ENCODE measurements at places on chromosomes 5 and 9. TPM values are rescaled to one million over a fixed set of nuclear protein-coding genes. Genes with fewer than 3 reads are reported as not detected.

Gene DENND4C
- 147 TPM for total RNA-seq

- no peak for DNase-seq
These were observed 7.6 kb downstream of the PTGER4 start for GRCh38 chr5:40687321-40687720.

Gene HAPLN1
- total RNA-seq = 1.3 TPM

Gene SLC27A4
- 23.5 TPM for total RNA-seq

Gene NR5A1
- not detected for total RNA-seq

Gene HINT1
- 152 TPM for total RNA-seq

Gene C9orf50
- total RNA-seq = not detected

Gene PCDHAC1
- total RNA-seq = 0.16 TPM

GRCh38 chr5:172906436-172906835 is 52.8 kb upstream of the RPL26L1 start:
- peak; percentile 83 for DNase-seq

DNA sequence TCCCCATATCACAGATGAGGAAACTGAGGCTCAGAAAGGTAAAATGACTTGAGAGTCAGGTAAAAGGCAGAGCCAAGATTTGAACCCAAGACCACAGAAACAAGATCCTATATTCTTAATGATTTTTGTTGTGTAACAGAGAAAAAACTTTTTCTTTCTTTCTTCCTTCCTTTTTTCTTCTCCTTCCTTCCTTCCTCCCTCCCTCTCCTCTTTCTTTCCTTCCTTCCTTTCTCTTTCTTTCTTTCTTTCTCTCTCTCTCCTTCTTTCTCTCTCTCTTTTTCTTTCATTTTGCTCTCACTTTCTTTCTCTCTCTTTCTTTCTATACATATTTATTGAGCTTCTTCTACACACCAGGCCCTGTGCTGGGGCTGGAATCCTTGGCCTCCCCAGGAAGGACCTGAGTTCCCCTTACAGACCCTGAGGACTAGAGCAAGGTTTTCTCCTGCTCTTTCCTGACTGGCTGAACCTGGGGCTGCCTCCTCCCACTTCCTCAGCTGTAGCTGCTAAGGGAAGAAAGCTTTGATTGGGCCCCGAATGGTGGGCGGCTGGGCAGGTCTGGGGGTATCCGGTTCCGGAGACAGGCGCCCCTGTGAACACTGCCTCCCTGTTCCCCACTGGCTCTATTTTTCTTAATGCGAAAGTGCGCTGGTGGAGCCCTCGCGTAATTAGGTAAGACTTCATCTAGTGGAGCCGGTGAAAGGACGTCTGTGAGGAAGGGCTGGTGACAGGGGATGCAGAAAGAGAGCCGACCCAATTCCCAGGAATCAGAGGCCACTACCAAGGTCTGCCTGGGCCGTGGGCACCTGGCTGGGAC is 27.4 kb upstream of the KIF12 start:
- no peak for DNase-seq

Gene FCHO2
- total RNA-seq = 7.4 TPM

GRCh38 chr9:90288275-90288639 is 354.4 kb downstream of the DIRAS2 start:
- DNase-seq = no peak

Gene LNPEP
- 46.3 TPM for total RNA-seq

DNA sequence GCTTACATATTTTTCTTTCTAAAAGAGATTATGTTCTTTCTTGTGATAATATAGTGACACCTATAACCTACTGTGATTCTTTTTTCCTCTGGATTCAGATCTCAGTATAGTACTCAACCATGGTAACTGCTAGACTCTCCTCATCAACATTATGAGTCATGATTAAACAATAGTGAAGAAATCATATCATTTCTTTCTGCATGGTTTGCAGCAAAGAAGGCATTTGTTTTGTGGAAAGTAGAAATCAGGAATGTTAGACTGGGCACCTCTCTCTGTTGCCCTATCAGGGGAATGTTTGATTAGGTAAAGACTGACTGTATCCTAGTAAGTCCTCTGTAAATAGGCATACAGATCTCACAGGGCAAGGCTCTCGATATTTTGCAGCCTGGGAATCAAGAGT is 25.6 kb upstream of the SMC2 start:
- peak; percentile 42 for DNase-seq

DNA sequence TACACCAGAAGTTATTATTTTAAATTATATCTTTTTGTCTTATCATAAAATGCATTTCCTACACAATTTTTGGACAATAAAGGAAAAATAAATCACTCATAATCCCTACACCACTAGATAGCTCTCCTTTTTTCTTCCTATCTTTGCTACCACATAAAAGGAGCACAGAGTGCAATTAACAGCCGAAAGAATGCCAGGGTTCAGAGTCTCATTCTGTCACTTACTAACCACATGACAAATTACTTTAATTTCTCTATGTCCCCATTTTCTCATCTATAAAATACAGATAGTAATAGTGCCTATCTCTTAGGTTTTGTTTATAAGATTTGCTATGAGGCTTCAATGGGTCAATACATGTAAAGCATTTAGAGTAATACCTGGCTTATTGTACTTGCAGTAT is 158.7 kb upstream of the GRIN3A start:
- no peak for DNase-seq

- no peak for DNase-seq
These were observed 110.1 kb downstream of the CARTPT start for GRCh38 chr5:71829206-71829605.

DNA sequence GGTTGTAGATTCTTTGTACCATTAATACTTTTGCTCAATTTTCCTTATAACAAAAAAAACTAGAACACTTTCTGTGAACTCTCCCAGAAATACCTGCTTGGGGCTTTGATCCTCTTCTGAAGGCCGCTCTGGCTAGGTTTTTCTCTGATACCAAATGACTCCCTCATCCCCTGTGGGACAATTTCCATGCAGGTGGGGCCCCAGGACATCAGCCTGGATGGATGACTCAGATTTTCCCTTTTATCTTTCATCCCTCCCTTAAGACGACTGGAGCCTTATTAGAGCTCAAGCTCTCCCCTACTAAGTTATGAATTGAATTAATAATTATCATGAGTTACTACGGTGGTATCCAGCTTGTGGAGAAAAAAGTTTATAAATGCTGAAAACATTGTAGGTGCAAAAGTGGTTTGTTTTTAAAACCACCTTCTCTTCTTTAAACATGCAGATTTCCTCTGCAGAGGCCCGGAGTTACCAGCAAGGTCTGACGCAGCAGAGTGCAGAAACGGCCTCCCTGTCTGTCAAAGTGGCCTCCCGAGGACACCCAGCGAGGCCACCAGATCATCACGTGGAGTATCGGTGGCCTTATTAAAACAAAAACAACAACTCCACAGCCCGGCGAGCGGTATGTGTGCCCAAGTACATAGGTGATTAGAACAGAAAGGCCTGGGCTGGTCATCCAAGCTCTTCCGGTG is 50.8 kb upstream of the IRX4 start:
- DNase-seq = no peak

GRCh38 chr5:134127376-134127861 is 12.9 kb downstream of the TCF7 start:
- DNase-seq = peak; percentile 41

- DNase-seq = no peak
These were observed 21.9 kb downstream of the ARHGEF37 start for GRCh38 chr5:149603210-149603609.

DNA sequence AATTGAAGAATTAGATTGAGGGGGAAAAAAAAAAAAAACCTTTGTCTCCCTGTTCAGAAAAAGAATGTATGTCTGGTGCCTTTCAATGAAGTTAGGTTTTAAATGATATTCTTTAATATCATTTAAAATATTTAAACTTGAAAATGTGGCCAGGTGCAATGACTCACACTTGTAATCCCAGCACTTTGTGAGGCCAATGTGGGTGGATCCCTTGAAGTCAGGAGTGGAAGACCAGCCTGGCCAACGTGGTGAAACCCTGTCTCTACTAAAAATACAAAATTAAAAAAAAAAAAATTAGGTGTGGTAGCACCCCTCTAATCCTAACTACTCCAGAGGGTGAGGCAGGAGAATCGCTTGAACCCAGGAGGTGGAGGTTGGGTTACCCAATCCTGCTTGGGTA is 111.1 kb upstream of the RASA1 start:
- DNase-seq = no peak

- DNase-seq = no peak
These were observed 25.8 kb upstream of the ATP6V1G1 start for GRCh38 chr9:114561771-114562170.

- no peak for DNase-seq
These were observed 350.5 kb downstream of the MAN2A1 start for GRCh38 chr5:110040178-110040577.

Gene S1PR3
- 12.8 TPM for total RNA-seq

DNA sequence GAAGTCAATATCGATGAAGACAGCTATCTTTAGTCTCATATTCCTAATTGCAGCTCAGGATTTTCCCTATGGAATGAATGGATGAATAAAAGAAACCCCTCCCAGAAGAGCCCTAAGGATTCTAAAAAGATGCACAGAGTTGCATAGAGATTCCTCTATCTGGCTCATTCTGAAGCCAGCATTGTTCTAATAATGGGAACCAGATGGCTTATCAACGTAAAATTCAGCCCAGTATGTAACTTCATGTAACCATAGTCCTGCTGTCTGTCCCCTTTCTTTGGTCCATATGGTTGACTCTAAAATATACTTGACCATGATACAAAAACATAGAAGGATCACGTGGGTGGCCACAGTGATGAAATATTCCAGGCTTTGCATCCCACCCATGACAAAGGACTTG is 508.6 kb downstream of the RASEF start:
- DNase-seq = peak; percentile 73
